ENCODE measurements at places on chromosomes 3 and 15.

- peak; percentile 67 for DNase-seq
Measured at GRCh38 chr3:157794771-157795170, 291.6 kb upstream of the VEPH1 start.

GRCh38 chr15:85941186-85941855, 138.3 kb upstream of the AGBL1 start:
- peak; percentile 11 for DNase-seq

DNA sequence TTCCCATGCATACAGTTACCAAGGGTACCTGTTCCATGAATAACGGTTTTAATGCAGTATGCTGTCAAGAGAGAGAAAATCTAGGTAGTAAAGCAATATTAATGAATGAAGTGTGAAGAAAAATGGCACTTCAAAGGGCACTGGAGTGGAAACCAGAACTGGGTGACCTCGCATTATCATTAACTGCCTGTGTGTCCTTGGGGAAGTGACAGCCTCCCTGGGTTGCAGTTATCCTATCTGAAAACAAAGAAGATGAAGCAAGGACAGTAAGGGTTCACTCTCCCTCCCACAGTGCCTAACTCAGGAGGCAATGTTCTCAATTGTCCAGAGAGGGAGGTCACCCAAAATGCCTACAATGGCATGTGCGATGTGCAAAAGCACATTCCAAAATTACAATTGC, 15.1 kb downstream of the MTHFS start:
- DNase-seq = no peak

DNA sequence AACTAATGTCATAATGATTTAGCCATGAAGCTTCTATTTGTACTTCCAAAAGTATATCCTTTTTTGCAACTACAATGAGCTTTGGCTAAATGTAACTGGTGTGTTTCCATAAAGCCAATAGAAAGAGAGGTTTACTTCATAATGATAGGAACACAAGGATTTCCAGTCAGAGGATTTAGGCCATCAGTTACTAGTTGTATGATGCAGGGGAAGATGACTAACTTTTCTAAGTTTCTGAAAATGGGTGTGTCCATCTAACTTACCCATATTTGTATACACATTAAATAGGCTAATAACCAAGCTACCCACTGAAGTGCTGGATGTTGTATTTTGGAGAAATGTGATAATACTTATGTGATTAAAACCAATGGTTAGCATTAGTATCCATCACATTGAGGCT, 55.7 kb downstream of the SLC4A7 start:
- no peak for DNase-seq
